ENCODE measurements at places on chromosomes 4 and X.

DNA sequence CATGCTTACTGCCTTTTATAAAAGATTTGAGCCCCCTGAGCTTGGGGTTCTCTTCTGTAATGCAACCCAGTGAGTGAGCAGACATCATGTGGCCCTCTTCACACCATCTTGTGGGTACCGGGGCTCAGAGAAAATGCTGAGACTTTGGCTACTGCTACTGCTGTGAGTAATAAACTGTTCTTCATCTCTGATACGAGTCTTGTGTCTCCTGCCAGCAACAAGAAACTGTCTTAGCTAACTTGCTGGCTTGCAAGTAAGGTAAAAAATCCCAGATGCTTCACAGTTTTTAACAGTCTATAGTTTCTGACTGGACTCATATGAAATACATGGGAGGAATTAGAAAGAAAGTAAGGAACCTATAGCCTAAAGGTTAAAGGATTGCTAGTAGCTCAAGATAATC lies 148.3 kb downstream of the GPC3 start:
- DNase-seq: no peak

DNA sequence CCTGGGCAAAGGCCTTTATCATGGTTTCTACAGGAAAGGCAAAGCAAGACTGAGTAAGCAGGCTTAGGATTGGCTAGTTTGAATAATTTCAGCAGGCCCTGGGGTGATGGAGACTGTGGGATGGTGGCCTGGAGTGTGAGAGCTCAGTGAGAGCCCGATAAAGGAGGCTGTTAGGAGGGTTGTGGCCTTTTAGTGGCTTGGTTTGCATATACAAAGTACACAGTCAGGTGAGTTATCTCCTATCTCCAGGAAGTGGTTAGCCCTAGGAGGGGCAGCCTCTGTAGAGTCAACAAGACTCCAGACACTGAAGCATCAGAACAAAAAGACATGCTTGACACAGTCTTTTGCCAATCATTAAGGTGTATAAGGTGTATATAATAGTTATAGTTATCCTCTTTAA lies 157.2 kb downstream of the CFAP299 start:
- DNase-seq: peak; percentile 79

DNA sequence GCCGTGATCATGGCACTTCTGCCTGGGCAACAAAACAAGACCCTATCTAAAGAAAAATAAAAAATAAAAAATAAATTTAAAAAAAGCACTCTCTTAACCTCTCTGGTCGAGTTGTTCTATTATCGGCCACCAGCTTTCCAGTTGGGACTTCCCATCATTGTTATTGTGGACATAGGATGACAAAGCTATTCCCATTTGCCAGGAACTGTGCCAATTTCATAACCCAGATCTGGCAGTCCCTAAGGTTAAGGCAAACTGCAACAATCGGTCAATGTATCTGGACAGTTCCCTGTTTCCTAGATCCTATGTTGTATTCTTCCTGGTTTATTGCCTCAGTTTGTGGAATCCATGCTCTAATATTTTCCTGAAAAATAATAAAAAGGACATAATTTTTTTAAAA lies 17.8 kb upstream of the ANXA5 start:
- no peak for DNase-seq

DNA sequence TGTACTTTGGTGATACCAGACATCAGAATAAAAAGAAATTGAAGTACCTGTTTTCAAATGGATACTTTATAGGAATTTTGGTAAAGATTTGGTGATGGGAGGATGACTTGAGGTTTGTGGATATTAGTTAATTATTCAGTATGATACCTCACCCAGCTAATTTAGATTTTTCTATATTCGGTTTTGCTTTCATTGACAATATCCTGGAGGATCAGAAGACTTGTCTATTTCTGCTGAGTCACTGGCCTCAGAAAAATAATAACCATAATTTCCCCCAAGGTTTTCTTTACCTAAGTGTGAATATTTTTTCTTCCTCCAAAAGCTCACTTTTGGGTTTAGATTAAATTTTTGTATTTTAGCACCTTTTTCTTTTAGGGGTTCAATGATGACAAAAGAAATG lies 100.2 kb downstream of the EGF start:
- DNase-seq: no peak

DNA sequence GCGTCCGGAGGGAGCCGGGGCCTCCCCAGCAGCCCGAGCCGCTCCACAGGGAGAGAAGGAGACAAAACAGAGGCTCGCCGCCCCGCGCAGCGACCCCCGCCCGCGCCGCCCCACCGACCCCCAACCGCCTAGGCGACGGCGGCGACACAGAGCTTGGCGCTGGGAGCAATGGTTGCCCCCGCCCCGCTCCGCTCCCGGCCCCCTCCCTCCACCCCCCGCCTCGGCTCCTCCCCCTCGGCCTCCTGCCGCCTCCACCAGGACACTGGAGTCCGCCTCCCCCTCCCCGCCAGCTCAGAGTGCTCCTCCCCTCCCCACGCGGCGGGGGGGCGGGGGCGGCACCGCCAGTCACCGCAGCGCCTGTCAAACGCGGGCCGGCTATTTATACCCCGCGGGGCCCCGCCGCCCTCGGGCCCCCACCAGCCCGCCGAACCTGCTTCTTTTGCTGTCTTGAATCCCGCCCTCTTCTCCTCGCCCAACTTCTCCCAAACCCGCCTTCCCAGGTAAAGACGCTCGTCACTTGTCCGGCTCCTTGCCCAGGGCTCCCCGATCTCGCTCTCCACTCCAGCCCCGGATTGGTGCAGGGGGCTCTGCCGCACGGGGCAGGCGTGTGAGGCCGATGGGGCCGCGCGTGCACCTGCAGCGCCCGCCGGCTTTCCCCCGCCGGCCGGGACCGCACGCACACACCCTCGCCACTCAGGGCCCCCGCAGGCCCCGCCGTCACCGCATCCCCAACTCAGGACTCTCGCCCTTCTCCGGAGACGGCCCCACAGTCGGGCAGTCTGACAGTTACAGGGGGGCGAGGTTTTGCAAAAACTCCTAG lies at the start of gene ELF2:
Gene ELF2, minus strand, starts transcription at position 170 of the 820 bp plus-strand sequence. CDS start 39,517 bp downstream, outside the sequence.
- peak; percentile 84 for DNase-seq

- no peak for DNase-seq
These were observed 980.8 kb upstream of the GRID2 start for GRCh38 chr4:91322961-91323360.

GRCh38 chrX:74931214-74931613 lies 6.0 kb upstream of the NEXMIF start:
- DNase-seq: no peak

- DNase-seq: no peak
These were observed 115.0 kb downstream of the VCX3B start for GRCh38 chrX:8579602-8580001.

GRCh38 chrX:136525738-136526606 lies 6.0 kb upstream of the VGLL1 start:
- DNase-seq: no peak

GRCh38 chr4:23161787-23162186 lies 469.1 kb downstream of the GBA3 start:
- no peak for DNase-seq

DNA sequence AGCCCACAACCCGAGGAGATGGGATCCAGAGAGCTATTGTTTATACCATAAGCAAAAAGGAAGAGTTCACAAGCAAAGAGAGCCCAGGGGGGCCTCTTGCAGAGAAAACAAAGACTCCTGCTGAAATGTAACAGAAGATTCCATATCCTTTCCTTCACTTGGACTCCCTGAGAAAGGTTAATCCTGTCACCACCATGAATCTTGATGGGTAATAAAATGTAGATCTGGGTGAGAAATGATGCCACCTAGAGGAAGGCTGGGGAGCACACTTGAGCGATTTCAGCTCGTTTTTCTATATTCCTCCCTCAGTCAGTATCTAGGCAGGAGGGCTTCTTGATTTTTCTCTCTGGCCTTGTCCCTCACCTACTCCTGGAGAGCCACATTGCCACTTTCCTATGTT lies 10.2 kb upstream of the KCNE5 start:
- no peak for DNase-seq

DNA sequence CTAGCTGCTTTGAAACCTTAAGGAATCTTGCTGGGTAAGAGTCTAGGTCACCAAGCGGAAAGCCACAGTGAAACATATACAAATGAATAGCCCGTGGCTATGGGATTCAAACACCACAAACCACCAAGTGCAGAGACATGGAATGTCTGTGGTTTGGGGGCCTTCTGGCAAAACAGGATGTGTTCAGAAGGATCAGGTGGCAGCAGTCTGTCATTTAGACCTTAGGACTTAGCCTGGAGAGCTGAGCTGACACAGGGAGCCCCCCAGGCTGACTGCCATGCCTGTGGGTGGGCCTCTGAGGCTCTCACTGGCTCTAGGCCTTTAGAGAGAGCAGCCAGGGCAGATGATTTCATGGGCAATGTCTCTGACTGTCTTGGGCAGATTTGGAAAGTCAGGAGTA lies 225.6 kb downstream of the FBXW7 start:
- DNase-seq: no peak

DNA sequence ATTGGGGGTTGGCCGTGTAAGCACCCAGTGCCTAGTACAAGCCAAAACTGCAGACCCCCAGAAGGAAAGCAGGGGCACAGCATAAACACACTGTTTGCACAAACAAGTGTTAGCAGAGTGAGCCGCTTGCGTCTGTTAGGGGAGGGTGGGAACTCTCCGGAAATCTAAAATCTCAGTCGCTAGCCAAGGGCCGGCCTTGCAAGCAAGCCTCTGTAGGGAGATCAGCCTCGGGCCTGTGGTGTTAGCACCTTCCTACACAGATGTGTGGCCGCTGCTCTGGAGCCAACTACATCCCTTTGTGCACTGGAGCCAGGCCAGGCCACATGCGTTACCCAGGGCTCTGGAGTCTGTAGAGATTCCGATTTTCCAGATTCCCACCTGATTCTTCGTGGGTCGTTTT lies 67.1 kb downstream of the GPR143 start:
- DNase-seq: no peak

DNA sequence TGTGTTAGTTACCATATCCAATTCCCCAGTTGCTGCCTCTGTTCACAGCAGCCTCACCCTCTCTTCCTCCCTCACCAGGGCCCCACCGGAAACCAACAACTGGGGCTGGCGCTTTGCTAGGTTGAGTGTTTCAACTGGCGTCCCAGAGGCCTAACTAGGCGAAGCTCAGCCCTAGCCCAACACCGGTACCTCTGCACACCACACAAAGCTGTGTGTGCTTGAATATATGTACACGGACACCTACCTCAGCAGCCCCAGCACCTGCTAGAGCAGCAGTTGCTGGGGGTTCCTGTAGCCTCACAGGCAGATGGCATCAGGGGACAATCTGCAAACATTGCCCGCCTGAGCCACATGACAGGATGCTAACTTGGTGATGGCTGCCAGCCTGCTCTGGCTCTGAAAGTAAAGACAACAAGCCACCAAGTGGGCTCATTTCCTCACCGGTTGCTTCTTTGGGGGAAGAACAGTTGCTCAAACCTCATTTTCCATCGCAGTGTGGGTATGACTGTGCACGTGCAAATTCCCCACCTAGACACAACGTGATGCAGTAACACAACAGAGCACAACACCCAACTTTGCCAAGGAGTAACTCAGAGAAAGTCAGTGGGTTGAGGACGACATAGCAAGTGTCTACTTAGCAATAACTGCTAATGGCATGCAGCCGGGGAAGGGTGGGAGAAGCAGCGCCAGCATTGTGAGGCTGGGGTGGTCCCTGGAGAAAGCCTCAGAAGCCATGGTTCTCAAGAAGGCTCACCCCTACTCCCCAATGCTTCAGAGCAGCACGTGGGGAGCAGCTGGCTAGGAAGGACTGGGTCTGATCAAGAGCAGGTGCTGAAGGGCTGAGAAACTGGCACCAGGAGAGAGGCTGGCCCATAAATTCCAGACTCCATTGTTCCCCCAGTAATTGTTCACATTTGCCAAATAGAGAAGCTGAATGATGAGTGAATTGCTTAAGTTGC lies 139.5 kb downstream of the SH3KBP1 start:
- DNase-seq: peak; percentile 84

GRCh38 chr4:17324386-17324830 lies 187.5 kb downstream of the QDPR start:
- DNase-seq: peak; percentile 14

DNA sequence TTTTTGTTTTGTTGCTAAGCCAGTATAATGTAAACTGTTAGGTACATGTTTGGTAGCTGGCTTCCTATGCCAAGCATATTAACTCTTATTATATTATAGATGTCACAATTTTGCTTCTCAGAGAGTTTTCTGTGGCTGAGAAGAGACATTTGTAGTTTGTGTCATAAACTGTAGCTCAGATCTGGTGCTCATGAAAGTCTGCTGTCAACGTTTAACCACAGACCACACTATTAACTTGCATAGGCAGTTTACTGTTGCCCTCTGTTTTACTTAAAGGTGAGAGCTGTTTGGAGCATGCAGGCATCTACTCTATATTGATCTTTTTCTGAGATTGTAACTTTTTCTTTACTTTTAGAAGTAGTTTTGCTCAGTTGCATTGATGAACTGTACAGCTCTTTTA lies 166.8 kb downstream of the TLL1 start:
- no peak for DNase-seq

DNA sequence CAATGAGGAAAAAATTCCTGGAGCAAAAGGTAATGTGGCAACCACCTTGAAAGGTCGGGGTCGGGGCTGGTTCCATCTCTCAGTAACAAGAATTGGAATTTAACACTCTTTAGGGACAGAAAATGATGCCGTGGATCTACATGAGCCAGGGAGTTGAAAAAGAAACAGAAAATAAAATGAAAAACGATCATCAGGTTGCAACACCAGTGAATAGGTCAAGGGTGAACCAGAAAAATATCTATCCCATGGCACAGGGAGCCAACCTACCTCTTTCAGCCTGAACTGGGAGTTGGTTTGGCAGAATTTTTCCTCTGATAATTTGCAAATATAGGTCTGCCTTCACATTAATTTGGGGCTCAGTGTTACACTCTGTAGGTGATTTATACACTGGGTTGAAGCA lies 93.7 kb downstream of the C4orf33 start:
- no peak for DNase-seq

DNA sequence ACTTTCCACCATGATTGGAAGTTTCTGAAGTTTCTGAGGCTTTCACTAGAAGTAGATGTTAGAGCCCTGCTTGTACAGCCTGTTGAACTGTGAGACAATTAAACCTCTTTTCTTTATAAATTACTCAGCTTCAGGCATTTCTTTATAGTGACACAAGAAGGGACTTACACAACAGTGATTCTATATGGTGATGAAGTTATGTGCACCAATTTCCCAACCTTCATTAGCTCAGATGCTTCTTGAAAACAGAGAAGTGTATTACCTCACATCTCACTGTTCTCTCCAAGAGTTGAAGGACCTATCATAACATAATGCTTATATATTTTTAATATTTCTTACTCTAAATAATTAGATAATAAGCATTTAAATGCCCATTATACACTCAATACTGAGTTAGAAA lies 202.1 kb upstream of the ANXA10 start:
- no peak for DNase-seq

DNA sequence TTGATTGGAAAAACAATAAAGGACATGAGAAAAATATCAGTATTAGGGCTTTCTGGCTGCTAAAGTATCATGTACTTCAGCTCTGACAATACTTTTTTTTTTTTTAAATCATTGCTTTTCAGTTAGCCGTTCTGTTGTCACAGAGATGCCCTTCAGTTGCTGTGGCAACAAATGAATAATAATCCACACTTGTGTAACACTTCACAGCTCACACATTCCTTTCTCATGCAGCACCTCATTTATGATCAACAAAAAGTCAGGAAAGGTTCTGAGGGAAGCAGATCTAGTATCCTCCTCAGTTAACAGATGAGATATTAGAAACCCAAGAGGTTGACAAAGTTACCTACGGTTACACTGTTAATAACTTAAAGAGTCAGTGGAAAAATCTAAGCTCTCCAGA lies 444.2 kb upstream of the SLIT2 start:
- no peak for DNase-seq

GRCh38 chrX:18927558-18927957 lies 56.4 kb downstream of the PHKA2 start:
- no peak for DNase-seq

- no peak for DNase-seq
These were observed 279.8 kb upstream of the FRG1 start for GRCh38 chr4:189660722-189661360.

GRCh38 chr4:9987749-9988362 lies 33.4 kb downstream of the SLC2A9 start:
- no peak for DNase-seq

Data from central memory CD4-positive, alpha-beta T cell (primary cell).